ENCODE measurements at places on chromosomes 6 and 20.

DNA sequence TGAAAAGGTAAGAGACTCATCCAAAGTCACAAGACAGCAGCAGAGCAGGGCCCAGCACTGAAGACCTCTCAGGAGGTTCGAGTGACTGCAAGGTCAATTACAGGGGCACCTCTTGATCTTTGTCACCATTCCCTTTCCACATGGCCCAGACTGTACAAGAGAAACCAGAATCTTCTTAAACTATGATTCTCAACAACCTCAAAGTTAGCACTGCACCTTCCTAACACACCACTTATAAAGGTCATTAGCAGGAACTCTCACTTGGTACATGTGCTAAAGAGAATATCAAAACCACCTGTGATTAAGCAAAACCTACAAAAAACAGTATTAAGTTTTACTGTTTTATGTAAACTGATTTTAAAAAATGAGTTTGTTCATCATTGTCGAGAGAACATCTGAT is 70.2 kb downstream of the DTNBP1 start:
- DNase-seq: no peak

DNA sequence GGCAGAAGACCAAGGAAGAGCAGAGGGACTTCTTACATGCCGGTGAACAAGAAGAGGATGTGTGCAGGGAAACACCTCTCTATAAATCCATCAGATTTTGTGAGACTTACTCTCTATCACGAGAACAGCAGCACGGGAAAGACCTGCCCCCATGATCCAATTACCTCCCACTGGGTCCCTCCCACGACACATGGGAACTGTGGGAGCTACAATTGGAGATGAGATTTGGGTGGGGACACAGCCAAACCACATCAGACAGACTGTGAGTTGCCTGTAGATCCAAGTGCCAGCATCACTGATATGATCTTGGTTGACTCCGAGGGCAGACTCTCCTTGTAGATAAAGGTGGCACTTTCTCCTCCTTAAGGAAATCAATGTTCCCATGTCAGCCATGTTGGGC is 414.8 kb upstream of the JARID2 start:
- DNase-seq: no peak

- DNase-seq: peak; percentile 12
Observed at GRCh38 chr20:51318058-51318949, 224.2 kb downstream of the NFATC2 start.

DNA sequence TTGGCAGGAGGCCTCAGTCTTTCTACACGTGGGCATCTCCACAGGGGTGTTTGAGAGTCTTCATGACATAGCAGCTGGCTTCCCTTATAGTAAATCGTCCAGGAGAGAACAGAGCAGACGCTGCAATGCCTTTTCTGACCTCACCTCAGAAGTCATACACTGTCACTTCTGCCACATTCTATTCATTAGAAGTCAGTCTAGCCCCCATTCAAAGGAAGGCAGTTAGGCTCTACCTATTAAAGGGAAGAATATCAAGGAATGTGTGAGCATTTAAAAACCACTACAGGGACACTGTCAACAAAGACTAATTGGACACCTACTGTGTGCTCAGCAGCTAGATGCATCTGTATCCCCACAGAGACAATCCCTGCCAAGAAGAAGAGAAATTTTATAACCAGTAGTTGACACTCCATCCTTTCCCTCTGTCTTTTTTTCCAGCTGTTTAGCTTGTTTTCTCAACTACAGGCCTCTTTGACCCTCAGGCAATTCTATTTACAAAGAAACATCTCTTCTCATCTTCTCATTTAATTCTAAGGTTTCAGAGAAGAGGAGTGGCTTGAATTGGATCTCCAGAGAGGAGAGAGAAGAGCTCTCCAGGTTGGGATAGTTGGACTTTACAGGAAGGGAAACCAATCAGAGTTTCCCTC is 18.6 kb downstream of the ARMC12 start:
- no peak for DNase-seq

GRCh38 chr20:62059920-62060630 is 5.6 kb downstream of the TAF4 start:
- no peak for DNase-seq

GRCh38 chr6:169472786-169473416 is 219.3 kb upstream of the THBS2 start:
- DNase-seq: no peak

- no peak for DNase-seq
Observed at GRCh38 chr20:1086277-1087213, 31.9 kb upstream of the PSMF1 start.

DNA sequence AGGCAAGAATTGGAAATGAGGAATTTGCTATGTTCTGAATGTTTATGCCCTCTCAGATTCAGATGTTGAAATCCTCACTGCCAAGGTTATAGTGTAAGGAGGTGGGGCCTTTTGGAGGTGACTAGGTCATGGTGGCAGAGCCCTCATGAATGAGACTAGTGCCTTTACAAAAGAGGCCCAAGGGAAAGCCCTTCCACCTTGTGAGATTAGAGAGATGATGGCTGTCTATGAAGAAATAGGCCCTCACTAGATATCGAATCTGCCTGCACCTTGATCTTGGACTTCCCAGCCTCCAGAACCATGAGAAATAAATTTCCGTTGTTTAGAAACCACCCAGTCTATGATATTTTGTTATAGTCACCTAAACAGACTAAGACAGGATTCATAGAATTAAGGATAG is 10.4 kb downstream of the ASIP start:
- no peak for DNase-seq

GRCh38 chr6:21885532-21886114 is 292.1 kb downstream of the SOX4 start:
- DNase-seq: no peak
